ENCODE measurements at places on chromosomes 7 and 10. TPM values are rescaled to one million over a fixed set of nuclear protein-coding genes. Genes with fewer than 3 reads are reported as not detected.

The PNLIP gene
- not detected for total RNA-seq

The TMEM139 gene
- total RNA-seq = 5.1 TPM

The PITX3 gene
- total RNA-seq = not detected

DNA sequence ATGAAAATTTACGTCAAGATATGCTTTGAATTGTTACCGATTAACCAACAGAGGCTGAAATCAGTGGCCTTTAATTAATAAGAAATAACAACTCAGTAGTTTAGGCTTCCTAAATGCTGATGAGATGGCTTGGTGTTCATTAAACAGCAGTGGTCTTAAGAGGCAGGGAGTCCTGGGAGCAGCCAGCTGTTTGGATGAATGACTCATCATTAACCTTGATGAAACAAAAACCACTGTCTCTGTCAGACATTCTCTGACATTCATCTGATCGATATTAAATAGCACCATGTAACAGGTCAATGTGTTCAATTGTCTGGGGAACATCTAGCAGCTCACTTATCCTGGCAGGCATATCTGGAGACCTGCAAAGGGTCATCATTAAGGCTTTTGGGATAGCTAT, 234.2 kb upstream of the LRRN3 start:
- no peaks in the 10 kb centered on the region for H3K4me1 ChIP-seq
- no peaks in the 10 kb centered on the region for H3K36me3 ChIP-seq
- no peak overlapping the region for H3K4me3 ChIP-seq
- H3K27me3 ChIP-seq = no peaks in the 10 kb centered on the region

Data from progenitor cell of endocrine pancreas (in vitro differentiated cells).